ENCODE measurements at places on chromosomes 7 and 10.

GRCh38 chr10:36602374-36602773, 523.0 kb upstream of the ANKRD30A start:
- no peak for DNase-seq

DNA sequence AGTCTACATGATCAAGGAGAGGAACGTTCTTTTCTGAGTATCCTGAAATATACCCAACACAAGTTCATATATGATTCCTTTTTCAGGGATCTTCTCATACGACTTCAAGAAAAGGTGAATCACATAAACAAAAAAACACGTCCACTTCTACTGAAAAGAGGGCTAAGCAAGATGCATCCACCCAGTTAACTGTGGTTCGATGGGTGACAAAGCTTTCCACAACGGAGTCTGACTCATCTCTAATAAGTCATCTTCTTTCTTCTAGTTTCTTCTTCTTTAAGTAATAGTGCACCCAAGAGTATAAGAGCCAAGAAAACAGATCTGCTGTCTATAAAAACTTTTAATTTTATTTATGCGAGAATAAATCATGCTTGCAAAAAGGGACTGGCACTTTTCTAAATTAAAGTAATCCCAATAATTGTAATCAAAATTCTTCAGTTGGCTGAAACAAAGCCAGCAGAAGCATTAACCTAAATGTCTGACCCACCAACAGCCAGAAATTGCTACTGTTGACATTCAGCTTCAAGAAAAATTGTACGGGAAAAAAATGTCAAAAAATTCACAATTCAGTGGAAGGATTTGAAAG, 146.9 kb upstream of the ANK3 start:
- DNase-seq, result peak; percentile 5

DNA sequence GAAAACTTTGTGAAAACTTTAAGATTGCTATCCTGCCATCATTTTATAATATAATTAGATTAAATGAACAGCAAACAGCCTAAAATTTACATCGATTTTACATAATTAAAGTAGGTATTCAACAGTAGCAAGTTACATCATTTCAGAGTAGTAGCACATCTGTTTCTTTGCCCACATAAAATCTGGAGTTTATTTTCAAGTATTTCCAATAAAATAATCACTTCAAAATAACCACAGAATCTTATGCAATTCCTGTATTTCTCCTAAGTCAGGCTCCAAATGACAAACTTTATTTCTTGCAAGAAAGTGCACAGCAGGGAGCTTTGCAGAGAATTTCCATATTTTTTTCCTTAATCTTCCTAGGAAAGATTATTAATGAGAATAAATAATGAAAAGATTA, 82.6 kb downstream of the CUBN start:
- DNase-seq, result no peak

DNA sequence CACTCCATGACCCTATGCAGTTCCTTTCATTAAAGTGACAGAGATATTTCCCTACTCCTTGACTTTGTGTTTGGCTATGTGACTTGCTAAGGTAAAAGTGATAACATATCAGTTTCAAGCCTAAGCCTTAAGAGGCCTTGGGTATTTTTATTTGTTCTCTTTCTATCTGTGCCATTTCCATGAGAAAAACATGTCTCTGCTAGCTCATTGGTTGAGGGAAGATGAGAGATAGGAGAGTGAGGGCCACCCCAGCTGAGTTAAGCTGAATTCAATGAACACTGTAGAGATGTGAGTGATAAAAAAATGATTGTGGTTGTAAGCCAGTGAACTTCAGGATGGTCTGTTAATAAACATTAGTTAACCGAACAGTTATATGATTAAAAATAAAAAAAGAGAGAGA, 13.4 kb downstream of the TASOR2 start:
- DNase-seq, result no peak

- DNase-seq, result no peak
Observed at GRCh38 chr7:21671859-21672258, 129.0 kb downstream of the DNAH11 start.

DNA sequence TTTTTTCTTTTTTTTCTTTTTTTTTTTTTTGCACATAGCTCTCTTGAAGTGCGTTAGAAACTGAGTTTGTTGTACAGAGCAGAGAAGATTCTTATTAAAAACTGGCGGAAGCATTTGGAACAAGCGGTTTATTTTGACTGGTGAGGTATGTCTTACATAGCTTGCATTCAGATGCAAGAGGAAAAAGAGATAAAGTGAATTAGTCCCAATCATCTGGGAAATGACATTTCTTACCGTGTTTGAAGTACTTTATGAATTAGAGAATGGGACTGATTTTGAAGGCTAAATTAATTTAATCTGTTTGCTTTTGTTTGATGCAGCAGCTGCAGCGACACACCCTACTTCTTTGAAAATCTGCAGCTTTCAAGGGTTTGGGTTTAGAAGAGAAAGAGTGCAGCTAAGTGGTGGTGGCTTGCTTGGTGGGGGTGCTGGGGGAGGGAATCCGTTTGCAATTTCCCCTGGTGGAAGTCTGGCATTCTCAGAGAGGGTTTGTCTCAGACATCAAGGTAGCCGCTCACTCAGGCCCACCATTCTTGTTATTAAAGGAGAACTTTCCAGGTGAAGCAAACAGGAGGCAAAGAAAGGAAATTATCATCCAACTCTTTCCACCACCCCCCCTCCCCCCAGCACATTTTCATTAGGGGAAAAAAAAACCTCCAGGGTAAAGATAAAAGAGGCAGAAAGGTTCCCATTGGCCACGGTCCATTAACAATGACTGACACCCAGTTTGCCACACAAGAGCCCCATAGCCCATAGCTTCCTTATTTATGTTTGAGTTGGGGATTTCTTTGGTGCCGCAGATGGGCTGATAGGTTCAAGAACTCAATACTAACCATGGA, 231.7 kb downstream of the SKIDA1 start:
- DNase-seq, result no peak

- DNase-seq, result no peak
Observed at GRCh38 chr7:7671361-7671760, 30.8 kb downstream of the UMAD1 start.

DNA sequence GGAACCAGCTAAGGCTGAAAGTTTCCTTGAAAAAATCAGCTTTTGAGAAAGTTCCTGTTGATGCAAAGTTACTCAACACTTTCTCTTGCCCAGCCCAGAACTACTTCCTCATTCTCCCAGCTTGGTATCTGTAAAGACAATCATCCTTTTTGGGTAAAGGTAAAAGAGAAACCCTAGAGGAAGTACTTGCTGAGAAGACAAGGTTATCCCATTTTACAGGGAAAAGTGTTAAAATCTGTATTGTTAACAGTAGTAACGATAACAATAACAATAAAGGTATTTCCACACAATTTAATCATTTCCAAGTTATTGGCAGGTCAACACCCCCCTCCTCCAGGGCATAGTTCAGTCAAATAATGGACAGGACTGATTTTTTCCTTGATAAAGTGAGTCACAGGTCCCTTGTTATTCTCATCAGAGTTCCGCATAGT, 2.4 kb downstream of the ALOX5 start:
- no peak for DNase-seq

- DNase-seq, result no peak
Observed at GRCh38 chr10:93139059-93139655, 65.5 kb downstream of the CYP26A1 start.

- peak; percentile 43 for DNase-seq
Observed at GRCh38 chr10:3071405-3072198, 4.3 kb downstream of the PFKP start.

- DNase-seq, result no peak
Observed at GRCh38 chr10:132869621-132870020, 72.7 kb downstream of the CFAP46 start.

Data from HS-27A (cell line).